ENCODE measurements at places on chromosomes 3 and 15. TPM values are rescaled to one million over a fixed set of nuclear protein-coding genes. Genes with fewer than 3 reads are reported as not detected.
A peak's percentile ranks its signal among the peaks of the same experiment; 100 is the strongest.

GRCh38 chr3:70840106-70840870 is 527.9 kb upstream of the MDFIC2 start:
- peak; percentile 72 for DNase-seq

DNA sequence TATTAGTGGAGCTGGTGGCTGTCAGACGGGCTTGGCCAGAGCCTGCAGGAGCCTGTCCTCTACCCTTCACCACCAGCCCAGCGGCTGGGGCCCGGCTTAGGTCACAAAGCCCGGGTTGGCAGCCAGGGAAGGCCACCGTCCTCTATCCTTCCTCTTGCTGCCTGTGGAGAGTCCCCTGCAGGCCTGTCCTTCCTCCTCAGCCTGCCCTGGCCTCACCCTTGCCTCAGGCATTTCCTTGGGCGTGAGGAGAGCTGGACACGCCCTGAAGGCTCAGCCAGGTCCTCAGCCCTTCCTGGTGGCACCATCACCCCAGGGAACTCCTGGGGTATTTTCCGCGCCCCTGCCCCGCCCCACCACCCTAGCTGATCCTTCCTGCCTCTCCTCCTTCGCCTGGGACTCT is 7.7 kb downstream of the CHAC1 start:
- DNase-seq: no peak

DNA sequence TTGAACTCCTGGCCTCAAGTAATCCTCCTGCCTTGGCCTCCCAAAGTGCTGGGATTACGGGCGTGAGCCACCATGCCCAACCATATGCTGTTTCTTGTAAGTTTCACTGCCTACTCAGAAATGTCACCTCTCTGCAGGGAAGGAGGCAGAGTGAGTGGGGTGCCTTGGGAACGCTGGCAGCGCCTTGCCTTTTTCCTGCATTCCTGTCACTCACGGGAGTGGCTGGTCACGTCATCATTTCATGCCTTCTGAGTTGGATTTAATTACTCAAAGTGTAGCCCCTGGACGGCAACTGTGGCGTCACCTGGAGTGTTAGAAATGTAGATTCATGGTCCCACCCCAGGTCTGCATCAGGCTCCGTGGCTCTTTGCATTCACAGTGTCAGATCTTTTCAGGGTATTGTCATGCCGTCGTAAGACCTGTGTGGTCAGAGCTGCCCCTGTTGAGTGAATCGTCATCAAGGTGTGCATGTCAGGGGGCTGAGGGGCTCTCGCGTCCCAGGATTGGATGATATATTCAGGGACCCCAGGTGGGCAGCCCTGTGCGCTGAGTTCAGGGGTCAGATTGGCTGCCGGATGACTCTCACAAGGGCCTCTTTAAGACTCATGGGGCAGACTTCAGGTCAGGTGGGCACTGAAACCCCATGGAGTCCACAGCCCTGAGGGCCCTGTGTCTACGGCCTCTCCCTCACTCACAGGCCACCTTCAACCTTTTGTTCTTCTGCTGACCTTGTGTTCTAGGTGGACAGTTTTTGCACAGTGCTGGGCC is 65.9 kb upstream of the KLHL25 start:
- DNase-seq: no peak

DNA sequence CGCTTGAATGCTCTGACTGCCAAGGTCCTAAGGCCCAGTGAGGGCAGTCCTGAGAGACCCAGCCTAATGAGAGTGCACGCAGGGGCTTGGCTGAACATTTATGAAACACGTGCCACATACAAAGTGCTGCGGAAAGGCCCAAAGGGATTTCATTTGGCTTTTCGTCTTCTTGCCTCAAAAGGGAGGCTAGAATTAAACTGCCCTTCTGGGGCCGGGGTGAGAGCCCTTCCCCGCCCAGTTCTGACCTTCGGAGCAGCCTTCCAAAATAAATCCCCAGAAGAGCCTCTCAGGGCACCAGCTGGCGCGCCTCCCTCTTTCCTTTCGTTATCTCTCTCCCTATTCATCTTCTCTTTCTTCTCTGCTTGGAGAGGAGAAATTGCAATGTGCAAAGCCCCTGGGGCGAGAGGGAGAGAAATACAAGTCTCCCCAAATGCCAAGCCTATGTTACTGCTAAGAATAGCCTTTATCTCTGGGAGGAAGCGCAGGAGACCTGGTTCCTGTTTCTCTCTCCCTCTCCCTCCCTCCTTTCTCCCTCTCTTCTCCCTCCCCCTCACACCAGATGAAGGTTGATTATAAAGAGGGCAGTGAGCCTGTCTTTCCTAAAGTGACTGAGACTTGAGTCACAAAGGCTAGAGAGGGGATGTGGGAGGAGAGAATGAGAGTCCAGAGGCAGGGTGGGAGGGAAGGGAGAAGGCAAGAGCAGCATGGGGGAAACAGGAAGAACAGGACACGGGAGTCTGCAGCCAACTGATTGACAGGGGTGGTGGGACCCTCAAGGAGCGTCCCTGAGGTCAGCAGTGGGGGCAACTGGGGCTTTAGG is 36.7 kb upstream of the NDUFB4 start:
- peak; percentile 83 for DNase-seq

The ADAMTSL3 gene
- total RNA-seq: 1.2 TPM

DNA sequence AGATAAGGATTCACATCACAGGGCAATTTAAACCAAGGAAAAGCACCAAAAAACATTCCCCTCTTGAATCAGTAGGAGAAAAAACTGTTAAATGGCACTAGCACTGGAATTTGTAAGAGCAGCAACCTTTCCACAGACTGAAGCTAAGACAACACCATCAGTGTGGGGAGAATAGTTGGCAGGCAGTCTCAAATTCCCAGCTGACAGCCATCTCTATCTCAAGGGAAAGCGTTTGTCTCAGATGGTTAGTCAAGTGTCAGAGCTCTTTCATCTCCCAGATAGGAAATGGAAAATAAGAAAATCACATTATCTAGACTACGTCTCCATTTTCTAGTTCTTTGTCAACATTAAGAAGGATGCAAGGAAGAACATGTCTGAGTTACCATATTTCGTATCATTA is 228.7 kb downstream of the WDR72 start:
- no peak for DNase-seq

The SPINK8 gene
- not detected for total RNA-seq

DNA sequence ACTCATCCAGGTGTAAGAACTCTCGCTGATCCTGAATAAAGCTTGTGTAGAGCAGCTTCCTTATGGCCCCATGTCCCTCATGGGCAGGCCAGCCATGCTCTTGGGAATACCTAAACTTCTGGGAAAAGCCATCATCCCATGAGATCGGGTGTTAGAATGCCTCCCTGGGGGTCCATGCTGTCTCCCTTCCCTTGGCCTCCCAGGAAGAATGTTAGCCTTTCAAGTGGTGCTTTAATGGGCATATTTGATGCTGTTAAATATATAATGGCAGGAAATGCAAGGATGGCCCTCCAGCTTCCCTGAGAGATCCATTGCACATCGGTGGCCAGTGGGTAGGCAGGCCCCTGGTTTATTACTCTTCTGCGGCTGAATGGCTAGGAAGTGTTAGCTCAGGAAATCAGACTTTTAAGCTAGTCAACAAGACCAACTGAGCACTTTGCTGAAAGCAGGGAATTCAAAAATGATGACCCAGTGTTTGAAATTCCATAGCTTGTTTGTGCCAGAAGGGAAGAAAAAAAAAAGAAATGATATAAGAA is 60.5 kb upstream of the LRTM1 start:
- DNase-seq: peak; percentile 55

GRCh38 chr3:117356091-117356705 is 646.6 kb downstream of the TUSC7 start:
- DNase-seq: no peak

The GXYLT2 gene
- total RNA-seq: 0.79 TPM

The TYRO3 gene
- 3.9 TPM for total RNA-seq

- DNase-seq: no peak
Measured at GRCh38 chr15:29514926-29515325, 245.3 kb upstream of the NSMCE3 start.

GRCh38 chr3:170109579-170110293 is 71.8 kb downstream of the PHC3 start:
- no peak for DNase-seq

- DNase-seq: no peak
Measured at GRCh38 chr3:1026395-1026794, 66.4 kb upstream of the CNTN6 start.
